DMS 273 treated with DMSO at 0.1 percent for 48 hours (cell line): ENCODE measurements at places on chromosomes 6 and 20.

DNA sequence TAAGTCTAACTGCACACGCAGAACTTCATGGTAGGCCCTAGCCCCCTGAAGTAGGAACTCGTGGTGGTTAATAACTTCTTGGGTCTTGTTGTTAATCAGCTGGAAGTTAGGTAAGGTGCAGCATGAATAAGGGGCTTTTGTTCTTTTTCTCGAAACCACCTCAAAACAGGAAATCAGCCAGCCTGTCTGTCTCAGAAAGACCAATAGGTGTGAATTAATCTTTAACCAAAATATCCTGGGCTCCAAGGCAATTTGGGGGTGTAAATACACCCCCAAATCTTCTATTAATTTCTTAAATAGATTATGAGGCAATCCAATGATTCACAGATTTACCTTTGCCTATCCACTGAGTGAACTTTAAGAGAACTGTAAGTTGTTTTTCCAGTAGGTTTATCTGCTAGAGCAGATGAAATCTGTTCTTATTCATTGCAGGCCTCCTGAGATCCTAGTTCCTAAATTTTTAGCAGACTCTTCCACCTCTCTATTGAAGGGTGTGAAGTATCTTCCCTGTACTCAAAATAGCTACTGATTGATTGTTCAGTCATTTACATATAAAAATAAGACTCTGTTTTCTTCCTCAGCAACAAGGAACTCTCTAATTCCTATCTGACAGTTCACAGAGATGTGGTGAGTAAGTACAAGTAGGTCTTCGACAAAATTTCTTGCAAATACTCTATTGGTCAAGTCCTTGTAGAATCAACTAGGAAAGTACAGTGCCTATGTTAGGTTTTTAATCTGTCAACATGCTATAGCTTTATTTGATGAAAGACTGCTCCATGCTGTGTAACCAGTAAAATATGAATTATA, 427.1 kb upstream of the NOX3 start:
- no peak for DNase-seq

GRCh38 chr6:4299476-4299875, 164.1 kb upstream of the ECI2 start:
- DNase-seq: no peak

DNA sequence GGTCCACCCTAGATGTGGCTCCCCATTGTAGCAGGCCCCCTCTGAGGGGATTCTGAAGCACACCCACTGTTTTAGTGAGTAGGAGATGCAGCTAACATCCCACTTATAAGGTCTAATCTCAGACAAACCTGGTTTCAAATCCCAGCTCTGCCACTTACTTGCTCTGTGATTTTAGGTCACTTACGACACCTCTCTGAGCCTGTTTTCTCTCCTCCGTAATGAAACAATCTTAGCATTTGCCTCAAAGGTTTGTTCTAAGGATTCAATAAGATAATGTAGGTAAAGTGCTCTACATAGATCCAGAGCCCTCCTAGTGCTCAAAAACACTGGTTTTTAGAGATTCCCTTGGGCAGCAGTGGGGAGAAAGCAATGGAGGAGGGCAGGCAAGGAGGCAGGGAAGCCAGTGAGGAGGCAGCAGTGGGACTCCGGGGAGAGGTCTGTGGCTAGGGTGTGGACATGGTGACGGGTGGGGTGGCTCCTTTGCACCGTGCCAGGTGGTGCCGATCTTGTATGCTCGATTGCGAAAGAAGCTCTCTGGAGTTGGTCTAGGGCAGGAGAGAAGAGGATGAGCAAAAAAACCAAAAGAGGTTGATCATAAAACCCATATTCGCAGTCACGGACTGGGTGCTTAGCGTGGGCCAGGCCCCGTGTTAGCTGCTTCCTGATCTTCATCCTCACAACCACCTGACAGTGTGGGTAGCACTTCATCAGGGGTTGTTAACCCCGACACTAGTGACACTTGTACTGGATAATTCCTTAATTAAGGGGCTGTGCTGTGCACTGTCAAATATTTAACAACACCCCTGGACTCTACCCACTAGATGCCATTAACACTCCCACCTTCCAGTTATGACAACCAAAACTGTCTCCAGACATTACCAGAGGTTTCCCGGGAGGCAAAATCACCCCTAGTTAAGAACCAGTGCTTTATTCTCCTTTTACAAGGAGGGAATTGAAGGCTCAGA, 16.8 kb upstream of the PTGIS start:
- no peak for DNase-seq

- no peak for DNase-seq
Observed at GRCh38 chr20:39473536-39473935, 511.4 kb downstream of the DHX35 start.

DNA sequence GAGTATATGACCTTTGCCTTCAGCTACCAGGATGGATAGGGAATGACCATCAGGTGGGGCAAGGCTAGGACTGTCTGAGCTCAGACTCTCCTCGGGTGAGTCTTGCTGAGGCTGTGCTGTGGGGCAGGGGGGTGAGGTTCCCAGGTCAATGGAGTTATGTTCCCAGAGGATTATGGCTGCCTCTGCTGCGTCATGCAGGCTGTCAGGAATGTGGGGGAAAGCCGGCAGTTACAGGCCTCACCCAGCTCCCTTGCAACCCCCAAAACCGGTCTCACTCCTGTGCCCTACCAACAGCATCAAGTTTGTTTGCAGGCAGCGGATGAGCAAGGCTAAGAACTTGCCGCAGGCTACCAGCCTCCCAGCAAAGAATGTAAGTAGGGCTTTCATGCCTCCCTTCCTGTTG, 93.5 kb downstream of the ESR1 start:
- no peak for DNase-seq

DNA sequence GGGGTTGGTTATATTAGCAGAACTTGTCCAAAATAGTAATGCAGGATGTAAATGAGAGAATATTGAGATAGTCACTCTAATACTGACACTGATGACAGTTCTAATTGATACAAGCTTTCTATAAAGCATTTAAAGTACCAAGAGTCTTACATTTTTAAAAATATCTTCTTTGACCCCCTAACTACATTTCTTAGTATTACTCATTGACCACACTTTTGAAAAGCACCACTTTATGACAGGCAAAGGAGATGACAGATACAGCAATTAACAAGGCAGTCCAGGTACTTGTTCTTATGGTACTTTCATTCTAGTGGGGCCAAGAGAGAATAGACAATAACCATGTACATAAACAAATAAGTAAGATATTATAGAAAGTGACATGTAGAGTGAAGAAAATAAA, 139.4 kb upstream of the EYA4 start:
- no peak for DNase-seq

- DNase-seq: no peak
Observed at GRCh38 chr6:94217836-94218235, 798.5 kb upstream of the EPHA7 start.

DNA sequence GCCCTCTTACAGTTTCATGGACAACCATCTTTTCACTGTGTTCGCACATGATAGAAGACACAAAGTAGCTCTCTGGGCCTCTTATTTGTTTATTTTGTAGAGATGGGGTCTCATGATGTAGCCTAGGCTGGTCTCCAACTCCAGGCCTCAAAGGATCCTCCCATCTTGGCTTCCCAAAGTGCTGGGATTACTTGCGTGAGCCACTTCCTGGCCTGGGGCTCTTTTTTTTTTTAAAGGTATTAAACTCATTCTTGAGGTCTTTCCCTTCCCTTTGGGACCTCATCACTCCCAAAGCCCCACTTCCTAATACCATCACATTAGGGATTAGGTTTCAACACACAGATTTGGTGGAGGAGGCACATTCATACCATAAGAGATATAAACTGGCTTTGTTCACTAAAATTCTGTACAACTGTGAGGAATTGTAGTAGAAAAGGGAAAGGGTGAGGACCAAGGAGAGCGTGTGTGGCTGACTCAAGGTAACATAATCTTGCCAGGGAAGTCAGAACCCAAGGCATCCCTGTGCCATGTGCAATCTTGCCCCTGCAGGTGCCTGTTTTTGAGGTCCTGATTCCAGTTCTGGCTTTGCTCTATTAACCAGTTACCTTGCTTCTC, 45.5 kb downstream of the EIF2S2 start:
- no peak for DNase-seq

- DNase-seq: no peak
Observed at GRCh38 chr6:168223150-168223549, 96.4 kb downstream of the DACT2 start.

- no peak for DNase-seq
Observed at GRCh38 chr6:158170656-158171081, 2.5 kb downstream of the GTF2H5 start.

- DNase-seq: no peak
Observed at GRCh38 chr6:56756219-56756789, 113.6 kb upstream of the DST start.

DNA sequence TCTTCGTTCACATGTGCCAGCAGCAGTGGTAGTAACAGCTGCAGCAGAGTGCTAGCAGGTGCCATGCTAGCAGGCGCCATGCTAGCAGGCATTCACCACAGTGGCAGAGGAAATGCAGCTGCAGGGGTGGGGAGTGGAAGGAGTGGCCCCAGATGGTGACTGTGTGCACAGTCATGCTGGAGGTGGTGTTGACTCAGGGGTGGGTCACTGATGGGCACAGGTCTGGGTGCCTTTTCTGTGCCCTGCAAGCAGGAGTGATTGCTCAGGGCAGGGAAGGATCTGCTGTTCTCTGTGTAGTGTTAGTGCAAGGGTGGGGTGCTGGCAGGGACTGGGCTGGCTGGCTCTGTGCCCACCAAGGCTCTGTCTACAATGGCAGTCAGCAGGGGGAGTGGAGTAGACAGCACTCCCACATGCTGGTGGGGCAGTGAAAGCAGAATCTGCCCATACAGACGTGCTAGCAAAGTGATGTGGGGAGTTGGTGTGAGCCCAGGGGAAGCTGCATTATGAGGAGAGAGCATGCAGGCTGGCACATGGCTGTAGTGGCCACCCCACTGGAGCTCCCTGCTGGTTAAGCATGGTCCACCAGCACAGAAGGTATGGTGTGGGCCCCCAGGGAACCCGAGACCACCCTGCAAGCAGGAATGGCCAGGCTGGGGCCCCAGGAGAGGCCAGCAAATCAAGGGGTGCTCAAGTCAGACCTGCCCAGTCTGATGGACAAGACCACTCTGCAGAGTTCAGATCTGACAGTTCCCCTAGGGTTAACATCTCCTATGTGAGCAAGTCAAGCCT, 11.4 kb upstream of the TSPYL4 start:
- DNase-seq: no peak

- DNase-seq: peak; percentile 1
Observed at GRCh38 chr6:134317471-134318131, at the start of gene SGK1. Gene SGK1 (minus strand): TSS chr6:134318112. CDS start chr6:134317460, 652 bp downstream.

- DNase-seq: no peak
Observed at GRCh38 chr6:90534337-90535025, 52.4 kb downstream of the MAP3K7 start.

- DNase-seq: no peak
Observed at GRCh38 chr6:45838996-45839395, 176.7 kb downstream of the CLIC5 start.

DNA sequence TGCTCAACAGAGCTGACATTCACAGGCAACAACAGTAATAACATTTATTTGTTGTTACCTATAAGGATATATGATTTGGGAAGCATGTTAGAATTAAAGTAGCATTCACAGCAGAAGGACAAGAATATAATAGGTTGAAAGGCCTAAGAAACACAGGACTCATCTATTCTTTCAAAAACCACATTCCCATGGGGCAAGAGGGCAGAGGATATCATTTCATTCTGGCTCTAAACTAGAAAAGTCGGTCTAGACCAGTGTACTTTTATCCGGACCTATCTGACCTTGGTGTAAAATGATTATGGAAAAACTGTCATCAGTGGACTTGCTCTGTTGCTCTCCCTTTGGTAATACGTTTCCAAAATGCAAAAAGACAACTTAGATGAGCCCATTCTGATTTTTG, 914.7 kb upstream of the CITED2 start:
- DNase-seq: no peak

DNA sequence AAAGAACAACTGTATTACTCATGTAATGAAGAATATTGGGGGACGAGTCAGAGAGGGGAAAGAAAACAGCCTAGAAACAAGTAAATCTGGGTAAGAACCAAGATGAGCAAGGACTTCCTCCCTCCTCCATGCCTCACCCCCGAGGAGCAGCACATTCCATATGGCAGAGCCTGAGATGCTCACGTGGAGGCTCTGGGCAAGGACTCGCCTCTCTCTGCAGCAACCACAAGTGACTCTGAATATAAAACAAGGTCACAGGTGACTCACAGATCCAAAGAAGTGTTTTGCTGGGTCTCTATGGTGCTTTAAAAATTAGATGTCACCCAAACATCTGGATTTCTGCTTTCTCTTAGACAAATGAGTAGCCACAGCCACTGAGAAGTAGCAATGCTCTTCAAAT, 453.0 kb upstream of the SULF2 start:
- no peak for DNase-seq

DNA sequence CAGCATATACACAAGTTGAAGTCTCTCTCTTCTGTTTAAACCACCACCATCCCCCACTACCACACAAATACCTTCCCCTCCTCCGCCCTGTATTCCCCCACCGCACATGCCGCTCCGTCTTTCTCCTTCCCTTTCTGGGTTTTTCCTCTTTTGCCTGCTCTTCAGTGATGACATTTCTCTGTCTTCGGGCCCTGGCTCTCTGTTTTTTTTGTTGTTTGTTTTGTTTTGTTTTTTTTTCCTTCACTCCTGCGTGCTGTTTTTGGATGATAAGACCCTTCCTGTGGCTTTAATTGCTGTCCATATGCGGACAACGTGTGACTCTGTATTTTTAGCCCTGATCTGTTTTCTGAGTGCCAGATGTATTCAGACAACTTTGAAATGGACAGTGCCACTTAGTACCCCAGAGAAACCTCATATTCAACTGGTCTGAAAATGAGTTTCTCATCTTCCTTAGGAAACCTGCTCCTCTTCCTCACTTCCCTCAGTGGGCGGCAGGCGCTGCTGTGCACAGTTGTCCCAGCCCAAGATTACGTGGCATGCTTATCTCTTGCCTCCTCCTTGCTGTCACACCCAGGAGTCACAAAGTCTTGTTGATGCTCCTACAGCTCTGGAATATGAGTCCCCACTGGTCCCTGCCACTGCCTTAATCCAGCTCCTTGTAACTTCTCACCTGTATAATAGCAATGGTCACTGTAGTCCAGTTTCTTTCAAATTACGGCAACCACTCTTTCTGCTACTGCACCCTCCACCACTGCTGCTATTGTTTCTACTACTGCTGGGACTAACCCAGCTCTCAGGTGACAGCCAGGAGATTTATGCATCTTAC, 8.2 kb downstream of the PPP1R14C start:
- no peak for DNase-seq

GRCh38 chr6:84731401-84731800, 33.0 kb downstream of the TBX18 start:
- DNase-seq: no peak

DNA sequence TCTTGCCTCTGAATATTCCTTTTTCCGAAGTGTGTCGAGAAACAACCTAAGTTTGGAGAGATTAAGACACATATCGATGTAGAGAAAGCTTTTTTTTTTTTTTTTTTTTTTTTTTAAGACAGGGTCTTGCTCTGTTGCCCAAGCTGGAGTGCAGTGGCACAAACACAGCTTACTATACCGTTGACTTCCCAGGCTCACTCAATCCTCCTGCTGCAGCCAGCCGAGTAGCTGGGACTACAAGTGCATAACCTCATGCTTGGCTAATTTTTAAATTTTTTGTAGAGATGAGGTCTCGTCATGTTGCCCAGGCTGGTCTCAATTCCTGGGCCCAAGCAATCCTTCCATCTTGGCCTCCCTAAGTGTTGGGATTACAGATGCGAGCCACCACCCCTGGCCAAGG, 21.4 kb downstream of the SLC17A5 start:
- DNase-seq: no peak
